ENCODE measurements at places on chromosomes 6 and 20.

DNA sequence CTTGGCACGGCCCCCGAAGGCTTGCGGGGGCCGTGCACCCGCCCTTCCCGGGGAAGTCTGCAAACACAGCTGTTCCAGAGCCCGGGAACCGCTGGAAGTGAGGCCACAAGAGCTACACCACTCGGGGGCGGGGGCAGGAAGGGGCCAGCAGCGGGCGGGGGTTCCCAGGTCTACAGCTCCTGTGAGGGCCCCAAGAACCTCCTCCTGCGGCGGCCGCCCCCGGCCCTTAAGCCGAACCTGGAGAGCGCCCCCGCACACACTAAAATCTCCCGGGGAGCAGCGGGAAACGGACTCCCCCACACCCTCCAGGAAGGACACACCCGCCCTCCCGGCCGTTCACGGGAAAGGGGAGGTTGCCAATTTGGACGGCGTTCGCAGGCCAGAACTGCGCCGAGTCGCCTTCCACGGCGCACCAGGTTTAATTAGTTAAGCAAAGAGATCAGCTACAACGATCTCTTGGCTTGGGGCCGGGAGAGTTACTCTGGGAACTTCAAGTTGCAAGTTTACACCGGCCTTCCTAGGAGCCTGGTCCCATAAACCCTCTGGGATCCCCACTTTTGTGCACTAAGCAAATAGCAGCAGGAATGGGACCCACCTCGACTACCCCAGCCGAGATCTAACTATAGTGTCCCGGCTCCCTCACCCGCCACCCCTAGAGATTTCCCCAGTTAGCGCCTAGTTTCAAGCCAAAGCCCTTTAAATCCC is 1.7 kb downstream of the JAG1 start:
- no peak for DNase-seq

DNA sequence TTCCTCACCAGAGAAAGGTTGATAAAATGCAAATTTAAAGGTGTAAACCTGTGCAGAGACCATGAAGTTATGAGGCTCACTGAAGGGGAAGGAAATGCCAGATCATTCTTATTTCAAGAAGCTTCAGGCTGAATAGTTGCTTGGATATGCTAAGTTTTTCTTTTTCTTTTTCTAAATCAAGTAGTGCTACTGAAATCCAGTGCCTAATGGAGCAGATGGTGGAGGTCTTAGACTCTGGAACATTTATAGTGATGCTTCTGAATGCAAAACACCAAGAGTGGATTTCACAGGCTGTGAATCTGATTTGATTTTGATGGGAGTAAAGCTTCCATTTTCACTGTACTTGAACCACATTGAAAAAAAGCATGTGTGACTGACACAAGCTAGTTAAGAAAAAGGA is 151.2 kb upstream of the BEND3 start:
- no peak for DNase-seq

- no peak for DNase-seq
Observed at GRCh38 chr6:14306151-14306906, 188.8 kb downstream of the CD83 start.

DNA sequence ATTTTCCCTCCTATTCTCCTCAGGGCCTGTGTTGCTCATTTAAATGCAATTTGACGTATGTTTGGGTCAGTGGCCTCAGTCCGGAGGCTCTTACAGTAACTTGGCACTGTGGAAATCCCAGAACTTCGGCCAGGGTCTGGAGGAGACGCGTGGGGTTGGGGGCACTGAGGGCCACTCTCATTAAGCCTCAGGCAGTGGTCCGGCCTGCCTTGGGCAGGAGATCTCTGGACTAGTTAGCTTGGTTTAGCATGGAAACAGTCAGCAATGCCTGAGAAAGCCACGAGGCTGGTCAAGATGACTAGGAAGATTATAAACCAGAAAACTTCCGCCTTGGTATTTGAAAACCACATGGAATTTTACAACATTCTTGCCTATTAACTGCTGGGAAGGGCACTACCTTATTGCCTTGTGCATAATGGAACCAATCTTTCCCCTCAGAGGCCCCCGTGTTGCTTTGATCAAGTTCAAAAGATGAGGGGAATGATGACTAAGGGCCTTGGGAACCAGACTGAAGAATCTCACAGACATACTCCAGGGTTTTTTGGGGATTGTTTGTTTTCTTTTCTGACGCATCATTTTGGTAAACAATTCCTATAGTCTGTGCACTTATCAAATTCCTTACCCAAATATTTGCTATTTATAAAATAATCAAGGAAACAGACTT is 206.0 kb upstream of the PREP start:
- no peak for DNase-seq

DNA sequence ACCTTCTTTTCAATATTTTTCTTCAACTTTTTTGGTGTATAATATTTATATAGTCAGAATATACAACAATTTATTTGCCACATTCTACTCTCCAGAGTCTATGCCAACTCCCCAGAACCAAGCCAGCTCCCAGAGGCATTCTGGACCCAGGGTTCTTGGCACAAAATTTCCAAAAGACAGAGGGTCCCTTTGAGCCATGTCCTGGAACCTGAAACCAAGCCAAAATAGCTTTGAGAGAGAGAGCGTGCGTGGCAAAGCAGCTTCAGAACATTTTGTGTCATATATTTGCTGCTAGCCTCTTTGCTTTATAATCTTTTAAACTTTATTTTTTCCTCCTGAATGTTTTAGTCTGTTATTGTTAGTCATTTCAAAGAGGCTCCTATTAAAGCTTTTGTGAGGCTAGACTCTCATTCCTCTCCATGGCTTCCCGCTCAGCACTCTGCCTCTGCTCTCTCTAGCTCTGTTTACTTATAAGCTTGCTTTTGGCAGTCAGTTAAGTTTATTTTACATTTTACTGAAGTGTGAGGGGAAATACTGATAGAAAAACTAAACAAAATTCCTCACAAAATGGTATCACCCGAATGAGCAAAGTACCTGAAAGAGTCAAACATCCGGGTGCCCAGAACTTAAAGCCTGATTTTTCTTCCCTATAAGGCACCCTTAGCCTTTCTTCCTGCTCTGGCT is 605.1 kb upstream of the ID4 start:
- no peak for DNase-seq
